ENCODE measurements at places on chromosomes 2 and 18.

GRCh38 chr2:56295666-56296065 is 111.9 kb downstream of the CCDC85A start:
- no peak for DNase-seq

- no peak for DNase-seq
Observed at GRCh38 chr2:16650287-16651249, 15.1 kb downstream of the CYRIA start.

DNA sequence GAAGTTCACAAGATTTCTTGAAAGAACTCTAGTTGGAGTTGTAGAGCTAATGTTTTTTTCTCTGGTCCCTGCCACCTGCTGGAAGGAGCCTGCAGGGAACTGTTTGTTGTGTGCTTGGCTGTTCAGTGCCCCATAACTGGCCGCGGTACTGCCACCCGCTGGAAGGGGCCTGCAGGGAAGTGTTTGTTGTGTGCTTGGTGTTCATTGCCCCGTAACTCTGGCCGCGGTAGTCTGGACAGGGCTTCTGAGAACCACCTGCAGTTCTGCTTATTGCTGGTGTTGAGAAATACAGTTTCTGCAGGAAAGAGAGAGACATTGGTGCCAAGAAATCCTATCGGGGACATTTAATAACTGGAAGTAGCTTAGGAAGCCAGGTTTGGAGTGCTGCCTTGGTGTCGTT is 58.1 kb downstream of the AGAP1 start:
- DNase-seq, result no peak

GRCh38 chr2:193461431-193461934 is 1266.8 kb upstream of the TMEFF2 start:
- no peak for DNase-seq

GRCh38 chr2:6442252-6442985 is 423.3 kb downstream of the CMPK2 start:
- no peak for DNase-seq

DNA sequence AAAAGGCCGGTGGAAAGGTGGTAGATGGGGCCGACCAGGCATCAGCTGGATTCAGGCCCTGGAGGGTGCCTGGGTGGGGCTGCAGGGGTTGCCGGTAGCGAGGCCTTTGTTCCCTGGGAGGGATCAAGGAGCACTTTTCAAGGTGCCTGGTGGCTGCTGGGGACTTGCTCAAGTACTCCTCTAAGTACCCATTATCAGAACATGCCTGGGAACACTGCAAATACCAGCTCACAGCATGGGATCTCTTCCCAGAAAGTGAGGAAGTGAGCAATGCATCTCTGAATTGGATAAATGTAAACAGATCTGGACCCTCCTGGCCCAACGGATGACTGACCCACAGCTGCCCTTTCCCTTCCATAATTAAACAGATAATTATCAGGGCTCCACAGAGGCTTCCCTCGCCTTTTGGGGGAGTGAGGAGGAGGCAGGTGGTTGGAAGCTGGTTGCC is 210.5 kb downstream of the SH3RF3 start:
- DNase-seq, result no peak

GRCh38 chr2:25711675-25712354 is 38.4 kb upstream of the DTNB start:
- DNase-seq, result no peak
